Activated CD8-positive, alpha-beta memory T cell treated with anti-CD3 and anti-CD28 coated beads, Interleukin-2, amount 10 ng/mL, durations not matched to agents 7 days and 5 days (primary cell): ENCODE measurements at places on chromosomes 16 and 17.

DNA sequence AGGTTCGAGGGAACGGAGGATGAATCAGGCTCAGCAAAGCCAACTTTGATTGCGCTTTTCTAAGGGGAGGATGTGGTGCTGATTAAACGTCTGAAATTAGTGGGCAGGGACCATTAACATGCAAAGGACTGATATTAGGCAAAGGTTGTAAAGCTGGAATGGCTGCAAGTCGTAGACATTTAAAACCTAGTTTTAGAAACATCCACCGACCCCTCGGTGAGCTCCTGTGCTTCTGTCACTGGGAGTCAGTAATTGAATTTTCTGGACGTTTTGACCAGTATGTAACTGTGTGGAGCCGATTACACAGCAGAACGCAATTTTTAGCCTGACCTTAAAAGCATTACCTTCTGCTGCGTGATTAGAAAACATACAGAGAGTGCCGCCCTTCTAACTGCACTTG lies 220.6 kb upstream of the HSBP1 start:
- DNase-seq = no peak
- no peak overlapping the region for H3K27ac ChIP-seq
- H3K4me3 ChIP-seq = no peak overlapping the region
- H3K36me3 ChIP-seq = no peaks in the 10 kb centered on the region

GRCh38 chr16:5200123-5200522 lies 102.5 kb upstream of the EEF2KMT start:
- no peak overlapping the region for H3K4me3 ChIP-seq
- H3K27me3 ChIP-seq = no peaks in the 10 kb centered on the region
- H3K27ac ChIP-seq = no peak overlapping the region
- DNase-seq = no peak

DNA sequence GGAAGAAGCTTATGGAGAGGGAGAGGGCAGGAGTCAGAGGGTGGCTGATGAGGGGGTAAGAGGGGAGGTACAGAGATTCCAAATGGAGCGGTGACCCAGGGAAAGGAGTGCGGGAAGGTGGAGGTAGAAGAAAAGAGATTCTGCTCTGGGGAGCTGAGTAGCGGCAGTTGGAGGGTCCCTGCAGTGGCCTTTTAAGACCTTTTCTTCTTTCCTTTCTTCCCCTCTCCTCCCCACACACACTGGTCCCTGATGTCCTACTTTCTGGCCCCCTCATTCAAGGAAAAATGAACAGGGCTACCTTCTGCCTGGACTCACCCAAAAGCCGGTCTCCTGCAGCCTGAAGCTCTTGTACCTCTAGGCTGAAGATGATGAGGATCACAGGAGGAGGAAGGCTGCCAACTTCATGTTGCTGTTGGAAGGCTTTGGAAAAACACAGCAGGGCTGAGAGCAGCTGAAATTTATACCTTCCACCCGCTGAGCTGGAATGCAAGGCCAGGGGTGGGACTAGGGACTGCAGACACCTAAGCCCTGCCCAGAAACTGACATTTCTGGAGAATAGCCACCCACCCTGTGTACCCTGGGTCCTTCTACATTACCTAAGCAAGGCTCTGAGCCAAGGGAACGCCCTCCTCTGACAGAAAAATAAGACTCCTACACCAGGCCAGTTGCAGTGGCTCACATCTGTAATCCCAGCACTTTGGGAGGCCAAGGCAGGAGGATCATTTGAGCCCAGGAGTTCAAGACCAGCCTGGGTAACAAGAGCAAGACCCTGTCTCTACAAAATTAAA lies 9.4 kb upstream of the HEATR6 start:
- H3K4me3 ChIP-seq = no peak overlapping the region
- H3K27me3 ChIP-seq = peaks cover 24% of the 10 kb centered on the region
- H3K4me1 ChIP-seq = no peaks in the 10 kb centered on the region
- DNase-seq = no peak
- H3K36me3 ChIP-seq = no peaks in the 10 kb centered on the region
- H3K27ac ChIP-seq = no peak overlapping the region

- H3K27ac ChIP-seq = no peak overlapping the region
- no peak overlapping the region for H3K4me3 ChIP-seq
- no peaks in the 10 kb centered on the region for H3K4me1 ChIP-seq
- no peak for DNase-seq
- no peaks in the 10 kb centered on the region for H3K36me3 ChIP-seq
- H3K27me3 ChIP-seq = no peaks in the 10 kb centered on the region
Measured at GRCh38 chr16:52051414-52052172, 495.4 kb downstream of the TOX3 start.

DNA sequence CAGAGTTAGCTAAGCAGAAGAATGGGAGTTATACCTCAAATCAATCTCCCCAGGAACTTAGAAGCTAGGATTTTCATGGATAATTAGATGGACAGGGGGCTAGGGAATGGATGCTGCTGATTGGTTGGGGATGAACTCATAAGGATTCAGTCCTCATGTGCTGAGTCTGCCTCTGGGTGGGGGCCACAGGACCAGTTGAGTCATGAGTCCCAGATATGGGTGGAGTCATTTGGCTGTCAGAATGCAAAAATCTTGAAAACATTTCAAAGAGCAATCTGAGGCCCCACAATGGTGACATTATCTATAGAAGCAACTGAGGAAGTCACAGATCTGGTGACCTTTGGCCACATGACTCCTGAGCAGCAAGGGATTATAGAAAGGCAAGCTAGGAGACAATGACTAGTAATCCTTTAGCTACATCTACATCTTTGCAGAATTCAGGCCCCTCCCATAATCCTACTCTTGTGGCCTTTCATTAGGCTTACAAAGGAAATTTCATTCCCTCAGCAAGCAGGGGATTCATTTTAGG lies 82.6 kb upstream of the CCL2 start:
- H3K36me3 ChIP-seq = no peaks in the 10 kb centered on the region
- H3K27ac ChIP-seq = no peak overlapping the region
- no peak for DNase-seq

- H3K4me1 ChIP-seq = no peaks in the 10 kb centered on the region
- H3K4me3 ChIP-seq = no peak overlapping the region
- no peaks in the 10 kb centered on the region for H3K36me3 ChIP-seq
- H3K27me3 ChIP-seq = peaks cover 33% of the 10 kb centered on the region
Measured at GRCh38 chr17:28506763-28507487, 777 bp downstream of the FOXN1 start.

DNA sequence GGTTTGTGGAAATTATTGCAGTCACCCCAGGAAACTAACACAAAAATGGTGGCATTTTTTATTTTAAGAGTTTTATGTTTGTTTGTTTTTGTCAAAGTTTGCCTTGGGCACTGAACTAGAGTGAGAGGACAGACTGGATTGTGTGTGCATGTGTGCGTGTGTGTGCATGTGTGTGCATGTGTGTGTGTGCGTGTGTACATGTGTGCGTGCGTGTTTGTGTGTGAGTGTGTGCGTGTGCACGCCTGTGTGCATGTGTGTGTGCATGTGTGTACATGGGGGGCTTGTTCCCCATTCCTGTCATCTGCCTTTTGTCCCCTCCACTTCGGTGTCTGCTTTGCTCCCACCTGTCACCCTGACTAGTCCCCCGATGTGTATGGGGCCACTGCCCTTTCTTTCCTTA lies 32.5 kb downstream of the MGAT5B start:
- no peak for DNase-seq
- no peaks in the 10 kb centered on the region for H3K4me1 ChIP-seq
- no peaks in the 10 kb centered on the region for H3K36me3 ChIP-seq

DNA sequence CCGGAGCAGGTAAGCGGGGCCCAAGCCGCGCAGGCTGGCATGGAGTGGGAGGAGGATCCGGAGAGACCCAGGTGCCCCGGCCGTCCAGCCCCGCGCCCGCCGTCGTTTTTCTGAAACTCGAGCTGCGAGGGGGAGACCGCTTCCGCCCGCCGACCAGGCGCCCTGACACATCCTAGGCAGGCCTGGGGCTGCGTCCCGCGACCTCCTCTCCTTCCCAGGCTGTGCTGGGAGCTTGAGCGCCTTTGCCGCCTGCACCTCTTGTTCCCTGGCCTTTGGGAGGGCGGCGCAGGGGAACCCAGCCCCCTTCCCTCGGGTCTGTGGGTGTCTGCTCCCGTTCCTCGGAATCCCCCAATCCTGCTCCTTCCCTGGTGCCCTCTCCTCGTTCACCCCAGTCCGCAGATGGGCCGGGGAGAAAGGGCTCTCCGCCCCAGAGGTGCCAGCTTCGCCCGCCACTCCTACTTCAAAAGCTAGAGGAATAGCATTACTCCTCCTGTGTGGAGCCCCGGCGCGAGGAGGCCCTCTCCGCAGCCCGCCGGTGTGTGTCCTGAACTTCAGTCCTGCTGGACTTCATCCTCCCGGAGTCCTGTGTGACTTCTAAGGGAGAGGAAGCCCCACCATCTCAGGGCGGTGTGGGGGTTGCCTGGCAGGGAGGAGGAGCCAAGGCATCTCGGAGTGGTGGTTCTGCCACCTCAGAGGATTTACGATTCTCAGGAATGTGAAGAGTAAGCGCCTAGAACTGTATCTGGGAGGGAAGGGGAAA lies 1.0 kb downstream of the NHERF1 start:
- peak; percentile 78 for DNase-seq
- peaks cover 42% of the 10 kb centered on the region for H3K36me3 ChIP-seq
- H3K4me3 ChIP-seq = peak overlapping the region; percentile 100

- no peaks in the 10 kb centered on the region for H3K27me3 ChIP-seq
- no peaks in the 10 kb centered on the region for H3K36me3 ChIP-seq
- no peak for DNase-seq
- H3K4me3 ChIP-seq = no peak overlapping the region
Measured at GRCh38 chr16:74862743-74863244, 88.2 kb upstream of the FA2H start.

GRCh38 chr17:77859035-77859810 lies 99.3 kb upstream of the TNRC6C start:
- H3K27me3 ChIP-seq = peaks cover 8% of the 10 kb centered on the region
- no peak for DNase-seq
- peaks cover 24% of the 10 kb centered on the region for H3K4me1 ChIP-seq
